ENCODE measurements at places on chromosomes 2 and 18.

GRCh38 chr2:52594026-52594425 is 1173.6 kb upstream of the CHAC2 start:
- DNase-seq, result no peak

DNA sequence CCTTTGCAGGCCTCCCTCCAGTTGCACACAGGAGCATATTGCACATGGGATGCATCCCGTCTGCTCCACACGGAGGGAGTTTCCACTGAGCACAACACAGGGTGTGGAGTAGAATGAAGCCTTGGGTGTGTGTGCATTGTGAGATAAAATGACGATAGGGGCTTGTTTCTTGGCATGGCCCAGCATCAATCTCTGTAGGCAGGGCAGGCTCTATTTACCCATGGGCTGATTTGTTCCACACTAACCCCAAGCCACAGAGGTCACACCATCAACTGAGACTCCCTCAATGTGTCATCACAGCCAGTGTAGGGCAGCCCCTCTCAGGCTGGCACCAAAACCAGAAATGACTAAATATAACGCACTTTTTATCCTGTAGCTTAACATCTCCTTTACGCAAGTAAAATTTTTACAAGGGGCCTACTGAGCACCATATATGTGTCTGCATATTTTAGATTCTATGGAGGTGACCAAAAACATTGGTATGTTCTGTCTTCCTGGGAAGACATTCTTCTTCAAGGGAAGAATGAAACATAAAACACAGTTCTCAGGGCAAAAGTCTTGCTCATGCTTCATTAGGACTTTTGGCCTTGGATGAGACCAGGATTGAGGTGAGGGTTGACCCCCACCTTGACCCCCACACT is 2.7 kb upstream of the GKN1 start:
- no peak for DNase-seq

DNA sequence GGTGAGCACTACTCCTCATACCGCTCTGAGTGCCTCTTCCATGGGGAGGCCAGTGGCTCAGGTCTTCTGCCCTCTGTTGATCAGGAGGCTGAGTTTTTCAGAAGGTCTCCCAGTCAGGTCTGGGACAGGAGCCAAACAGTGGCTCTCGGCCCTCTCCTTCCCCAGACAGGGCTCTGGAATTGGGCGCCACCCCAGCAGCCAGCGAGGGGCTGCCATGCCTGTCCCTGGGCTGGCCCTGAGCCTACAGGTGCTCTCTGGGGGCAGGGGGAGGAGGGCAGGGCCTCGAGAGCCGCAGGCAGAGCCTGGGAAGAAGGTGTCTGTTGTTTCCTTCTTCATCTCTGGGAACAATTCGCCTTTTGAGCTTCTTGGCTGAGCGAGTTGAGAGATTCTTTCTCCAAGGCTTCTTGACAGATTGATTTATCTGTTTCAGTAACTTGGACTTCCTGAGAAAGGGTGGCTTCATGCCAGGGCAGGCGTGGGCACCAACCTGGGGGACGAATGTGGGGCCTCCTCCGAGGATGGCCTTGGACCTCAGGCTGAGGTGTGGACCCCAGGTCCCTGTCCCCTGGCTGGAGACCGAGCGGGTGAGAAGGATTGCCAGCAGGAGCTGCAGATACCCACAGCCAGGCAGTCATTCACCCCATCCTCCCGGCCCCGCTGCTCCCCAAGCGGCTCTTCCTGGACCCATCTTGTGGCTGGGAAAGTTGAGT is 64.7 kb upstream of the GLI2 start:
- DNase-seq, result no peak

GRCh38 chr18:54284535-54284934 is 15.2 kb downstream of the POLI start:
- no peak for DNase-seq

DNA sequence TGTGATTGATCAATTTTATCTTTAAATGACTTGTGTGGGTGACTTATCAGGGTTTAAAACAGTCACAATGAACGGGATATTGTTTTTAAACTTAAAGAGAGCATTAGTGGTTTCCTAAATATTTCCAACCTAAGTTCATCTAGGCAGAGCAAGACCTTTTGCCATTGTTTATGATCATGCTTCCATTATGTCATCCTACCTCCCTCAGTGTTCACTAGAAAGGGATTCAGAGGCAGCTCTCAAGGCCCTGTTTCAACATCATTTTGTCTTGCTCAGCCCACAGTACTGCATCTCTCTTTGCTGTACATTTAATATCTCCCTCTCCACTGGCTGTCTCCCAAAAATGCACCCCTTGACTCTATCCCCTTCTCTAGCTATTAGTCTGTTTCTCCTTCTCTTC is 21.5 kb upstream of the PELI1 start:
- no peak for DNase-seq

GRCh38 chr2:208172125-208172524 is 8.7 kb upstream of the CRYGA start:
- no peak for DNase-seq

GRCh38 chr2:199754766-199755165 is 96.2 kb downstream of the FTCDNL1 start:
- no peak for DNase-seq

DNA sequence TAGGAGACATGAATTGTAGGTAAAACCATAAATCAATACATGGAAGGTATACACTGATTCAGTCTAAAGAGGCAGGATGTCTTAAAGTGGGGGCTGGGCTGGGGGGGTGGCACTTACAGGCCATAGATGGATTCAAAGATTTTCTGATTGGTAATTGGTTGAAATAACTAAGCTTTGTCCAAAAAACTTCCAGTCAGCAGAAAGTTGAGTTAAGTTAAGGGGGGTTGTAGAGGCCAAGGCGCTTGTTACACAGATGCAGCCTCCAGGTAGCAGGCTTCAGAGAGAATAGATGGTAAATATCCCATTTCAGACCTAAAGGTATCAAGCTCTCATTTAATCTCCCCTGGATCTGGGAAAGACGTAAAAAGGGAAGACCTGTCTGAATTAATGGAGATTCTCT is 233.6 kb upstream of the NRXN1 start:
- DNase-seq, result no peak

GRCh38 chr2:13768274-13768673 is 864.2 kb upstream of the LRATD1 start:
- no peak for DNase-seq

DNA sequence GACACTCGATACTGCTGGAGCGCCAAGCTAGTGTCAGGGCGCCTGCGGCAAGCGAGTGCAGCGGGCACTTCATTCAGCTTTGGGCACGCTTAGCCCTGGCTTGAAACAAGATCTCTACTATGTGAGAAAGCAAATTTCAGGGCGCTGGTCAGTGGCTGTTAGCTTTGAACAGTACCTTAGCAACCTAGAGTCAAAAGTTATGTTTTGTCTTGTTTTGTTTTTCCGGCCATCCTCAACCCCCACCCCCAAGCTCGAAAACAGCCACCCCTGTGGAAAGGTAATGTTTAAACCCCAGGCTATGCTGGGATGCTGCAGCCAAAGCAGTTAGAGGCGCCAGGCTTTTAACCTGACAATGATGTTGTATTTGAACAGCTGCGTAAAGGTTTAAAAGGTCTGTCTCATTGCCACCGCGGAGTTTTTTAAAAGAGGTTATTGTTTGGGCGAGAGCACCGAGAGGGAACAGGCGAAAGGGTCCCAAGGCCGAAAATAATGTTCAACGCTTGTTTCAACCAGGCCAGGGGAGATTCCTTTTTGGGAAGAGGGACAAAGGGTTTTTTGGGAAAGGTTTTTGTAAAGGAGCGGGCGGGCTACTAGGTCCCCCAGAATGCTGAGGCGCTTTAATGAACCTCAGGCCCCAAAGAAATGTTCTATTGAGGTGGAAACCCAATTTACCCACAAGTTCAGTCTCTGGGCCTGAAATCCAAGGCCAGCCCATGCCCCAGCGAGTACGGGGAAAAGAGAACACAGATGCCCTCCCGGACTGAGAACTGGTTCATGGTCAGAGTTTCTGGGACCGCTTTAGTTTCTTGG is 2.3 kb upstream of the HOXD10 start:
- no peak for DNase-seq

DNA sequence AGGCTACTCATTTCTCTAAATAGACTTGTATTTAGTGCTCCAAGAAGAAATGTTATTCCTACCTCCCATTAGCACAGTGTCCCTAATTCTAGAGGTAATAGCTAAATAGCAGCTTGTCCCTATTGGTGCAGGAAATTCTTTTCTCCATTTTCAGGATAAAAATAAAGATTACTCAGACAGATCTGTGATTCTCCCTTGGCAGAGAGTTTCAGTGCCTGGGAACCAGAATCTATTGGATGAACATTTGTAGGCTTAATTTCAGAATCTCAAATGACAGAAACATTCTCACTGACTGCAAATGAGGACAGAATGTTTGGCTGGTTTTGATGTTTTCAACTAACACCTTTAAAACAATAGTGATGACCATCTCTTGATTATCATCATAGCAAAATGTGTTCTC is 33.3 kb upstream of the LGALSL start:
- DNase-seq, result no peak

DNA sequence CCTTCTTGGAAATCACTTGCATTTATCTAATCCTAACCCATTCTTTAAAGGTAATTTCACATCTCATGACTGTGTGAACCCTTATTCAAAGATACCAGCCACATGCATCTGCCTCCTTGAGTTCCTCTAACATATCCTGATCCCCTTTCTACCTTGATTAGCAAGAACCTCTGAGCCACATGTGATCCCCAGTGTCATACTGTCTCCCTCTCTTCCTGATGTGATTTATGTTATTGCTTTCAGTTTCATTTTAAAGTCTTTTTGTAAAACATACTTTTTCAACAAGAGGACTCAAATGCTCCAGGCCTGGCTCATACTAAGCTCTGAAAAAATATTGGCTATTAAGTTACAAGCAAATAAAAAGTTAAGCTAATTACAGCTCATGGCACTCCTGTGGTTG is 470.1 kb downstream of the DLGAP1 start:
- DNase-seq, result no peak

DNA sequence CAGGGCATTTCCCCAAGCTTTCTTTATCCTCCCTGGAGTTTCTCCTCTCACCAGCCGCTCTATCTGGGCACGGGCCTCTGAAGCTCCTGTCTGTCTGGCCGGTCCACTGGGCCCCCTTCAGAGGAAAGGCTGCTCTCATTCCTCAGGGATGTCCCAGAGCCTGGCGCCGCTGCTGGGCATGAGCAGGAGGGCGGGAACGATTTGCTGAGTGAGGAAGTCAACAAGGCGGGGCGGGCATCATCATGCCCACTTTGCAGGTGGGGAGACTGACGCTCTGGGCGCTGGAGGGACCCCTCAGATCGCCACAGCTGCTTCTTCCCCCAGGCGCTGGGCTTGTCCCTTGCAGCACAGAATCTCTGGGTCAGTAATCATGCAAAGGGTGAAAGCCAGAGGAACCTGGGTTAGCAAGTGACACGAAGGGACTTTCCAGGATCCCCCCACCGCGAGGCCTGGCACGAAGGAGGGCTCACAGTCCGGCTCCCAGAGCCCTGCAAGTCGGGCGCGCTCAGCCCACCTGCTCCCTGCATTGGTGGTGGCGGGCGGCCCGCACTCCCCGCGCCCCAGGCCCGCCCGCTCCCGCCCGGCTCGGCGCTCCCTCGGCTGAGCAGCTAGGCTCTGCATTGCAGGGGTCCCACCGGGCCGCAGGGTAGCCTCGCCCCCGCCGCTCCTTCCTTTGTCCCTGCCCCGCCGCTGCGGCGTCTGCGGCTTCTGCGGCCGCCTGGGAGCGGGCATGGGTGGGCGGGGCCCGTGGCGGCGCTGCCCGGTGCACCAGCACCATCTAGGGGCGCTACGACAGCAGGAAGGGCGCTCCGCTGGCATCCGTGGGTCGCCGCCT is 157.8 kb downstream of the CYRIA start:
- DNase-seq, result no peak

GRCh38 chr2:183035954-183036669 is 2.1 kb downstream of the NCKAP1 start:
- DNase-seq, result no peak

DNA sequence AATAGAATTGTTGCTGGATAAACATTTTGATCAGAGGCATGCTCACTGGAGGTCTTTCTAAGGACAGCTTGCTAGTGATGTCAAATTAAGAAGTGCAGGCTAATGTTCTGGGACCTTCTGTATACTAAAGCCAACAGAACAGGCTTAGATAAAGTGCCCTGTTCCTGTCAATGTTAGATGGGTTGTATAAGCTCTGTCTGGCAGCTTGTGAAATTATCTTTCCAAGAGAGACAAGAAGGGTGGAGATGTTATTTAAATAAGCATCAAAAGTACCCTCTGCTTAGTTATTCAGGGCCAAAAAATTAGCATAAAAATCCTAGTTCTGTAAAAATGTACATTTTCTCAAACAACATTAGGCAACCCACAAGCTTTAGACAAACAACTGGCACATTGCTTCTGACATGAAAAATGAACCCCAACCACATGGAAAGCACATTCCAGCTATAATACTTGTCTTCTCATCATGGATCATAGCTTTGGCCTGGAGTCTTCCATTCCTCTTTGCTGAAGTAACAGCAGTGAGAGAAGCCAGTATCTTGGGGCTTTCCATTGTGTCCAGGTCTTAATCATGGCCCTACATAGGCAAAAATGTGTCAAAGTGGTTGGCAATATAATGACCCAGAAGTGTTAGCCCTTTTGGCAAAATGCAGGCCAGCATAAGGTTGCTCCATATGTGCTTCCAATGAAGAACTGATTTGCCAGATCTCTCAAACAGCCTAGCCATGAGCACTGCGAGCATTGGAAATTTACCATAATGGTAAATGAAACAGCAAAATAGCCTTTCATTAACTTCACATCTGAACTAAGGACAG is 478.1 kb upstream of the ZNF804A start:
- no peak for DNase-seq

All from activated T-cell treated with anti-CD3 and anti-CD28 coated beads, Interleukin-2, amount 50 U/mL, for 1 hour (primary cell).